ENCODE measurements at places on chromosomes 12 and 14.

- no peak for DNase-seq
Observed at GRCh38 chr12:96425321-96425720, 25.1 kb upstream of the CDK17 start.

GRCh38 chr14:66117600-66117999, 368.6 kb upstream of the CCDC196 start:
- no peak for DNase-seq

DNA sequence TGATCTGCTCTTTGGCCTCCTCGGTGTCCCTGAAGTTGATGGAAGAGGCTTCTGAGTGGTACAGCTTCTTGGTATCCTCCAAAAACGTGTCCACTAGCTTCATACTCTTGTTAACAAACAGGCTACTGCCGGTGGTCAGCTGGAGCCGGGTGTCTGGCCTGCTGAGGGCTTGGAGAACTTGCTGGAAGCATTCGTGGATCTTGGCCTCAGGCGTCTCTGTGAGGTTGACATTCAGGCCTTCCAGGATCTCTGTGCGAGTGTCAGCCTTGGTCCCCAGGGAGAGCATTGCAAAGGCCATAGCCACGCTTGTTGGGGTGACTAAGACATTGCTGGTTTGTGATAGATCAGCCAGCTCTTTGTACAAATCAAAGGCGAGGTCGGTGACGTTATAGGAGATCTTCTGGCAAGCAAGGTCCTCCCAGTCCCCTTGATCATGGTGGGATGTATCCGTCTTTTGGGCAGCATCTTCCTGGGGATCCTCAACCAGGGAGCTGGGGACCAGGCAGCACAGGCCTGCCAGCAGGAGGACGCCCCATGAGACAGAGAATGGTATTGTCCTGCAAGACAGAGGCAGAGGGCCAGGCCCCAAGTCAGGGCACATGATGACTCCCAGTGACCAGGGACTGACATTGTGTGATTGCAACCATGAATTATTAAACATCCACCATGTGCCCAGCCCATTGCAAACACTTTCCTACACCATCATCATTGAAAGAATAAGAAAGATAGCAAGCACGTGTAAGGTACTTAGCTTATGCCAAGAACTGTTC, 22.1 kb downstream of the SERPINA1 start:
- DNase-seq: no peak

DNA sequence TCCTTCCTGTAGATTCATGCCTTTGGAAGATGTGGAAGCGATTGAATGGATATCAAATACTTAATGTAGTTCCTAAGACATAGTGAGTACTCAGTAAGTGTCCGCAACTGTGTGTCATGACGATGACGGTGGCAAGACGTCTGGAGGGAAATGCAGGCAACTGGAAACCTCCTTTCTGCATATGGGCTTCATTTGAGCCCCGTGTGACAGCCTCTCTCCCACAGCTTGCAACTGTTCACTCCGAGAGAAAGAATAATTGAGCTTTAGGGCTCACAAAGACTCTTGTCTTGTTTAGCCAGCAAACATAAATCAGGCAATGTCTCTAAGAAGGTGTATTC, 6.9 kb downstream of the CFAP251 start:
- no peak for DNase-seq

DNA sequence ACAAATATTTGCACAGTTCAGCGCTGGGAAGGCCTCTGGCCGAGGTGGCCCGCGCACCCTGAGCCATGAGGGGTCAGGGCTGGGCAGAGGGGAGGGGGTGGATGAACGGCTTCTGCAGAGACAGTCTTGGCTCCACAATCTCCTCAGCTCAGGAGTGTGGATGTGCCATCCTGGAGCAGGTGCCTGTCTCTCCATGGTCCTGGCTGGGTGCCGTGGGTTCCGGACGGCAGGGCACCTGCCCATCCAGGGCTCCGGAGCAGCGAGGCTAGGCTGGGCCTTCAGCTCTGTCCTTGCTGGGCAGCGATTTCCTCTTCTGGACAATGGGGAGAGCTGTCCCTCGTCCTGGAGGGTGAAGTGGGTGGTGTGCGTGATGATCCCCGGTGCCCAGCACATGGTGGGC, 55.6 kb downstream of the KIF26A start:
- DNase-seq: no peak

DNA sequence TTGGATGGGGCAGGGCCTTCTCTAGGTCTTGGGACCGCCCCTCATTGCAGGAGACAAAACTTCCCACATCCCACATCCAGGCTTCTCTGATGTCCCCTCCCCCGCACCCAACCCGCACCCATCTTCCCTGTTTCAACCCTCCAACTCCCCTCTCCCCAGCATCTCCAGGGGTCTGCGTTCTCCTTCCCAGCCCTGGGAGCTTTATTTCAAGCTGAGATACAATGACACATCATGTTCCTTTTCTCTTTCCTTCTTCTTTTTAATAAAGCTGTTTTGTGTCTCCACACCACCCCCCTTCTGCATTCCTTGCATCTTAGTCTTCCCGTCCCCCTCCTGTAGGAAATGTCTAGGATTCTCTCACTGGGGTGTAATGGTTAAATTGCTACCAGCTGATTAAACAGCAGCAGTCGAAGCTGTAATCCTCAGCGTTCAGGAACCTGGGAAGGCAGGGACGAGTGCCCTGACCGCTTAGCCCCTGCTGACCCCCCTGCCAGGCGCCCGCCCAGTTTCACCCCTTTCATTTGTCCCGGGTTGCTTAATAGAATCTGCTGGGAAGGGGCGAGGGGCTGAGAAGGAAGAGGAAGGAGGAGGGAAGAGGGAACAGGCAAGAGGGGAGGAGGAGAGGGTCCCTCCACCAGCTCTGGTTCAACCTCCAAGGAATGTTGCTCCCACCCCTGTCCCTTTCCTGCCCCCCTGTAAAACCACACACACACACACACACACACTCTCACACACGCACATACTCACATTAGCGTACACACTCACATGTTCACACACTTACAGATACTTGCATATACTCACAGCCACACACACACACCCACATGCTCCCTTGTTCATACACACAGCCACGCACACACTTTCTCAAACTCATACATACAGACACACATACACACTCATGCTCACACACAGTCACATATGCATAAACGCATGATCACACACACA, 104.5 kb upstream of the MED13L start:
- no peak for DNase-seq

DNA sequence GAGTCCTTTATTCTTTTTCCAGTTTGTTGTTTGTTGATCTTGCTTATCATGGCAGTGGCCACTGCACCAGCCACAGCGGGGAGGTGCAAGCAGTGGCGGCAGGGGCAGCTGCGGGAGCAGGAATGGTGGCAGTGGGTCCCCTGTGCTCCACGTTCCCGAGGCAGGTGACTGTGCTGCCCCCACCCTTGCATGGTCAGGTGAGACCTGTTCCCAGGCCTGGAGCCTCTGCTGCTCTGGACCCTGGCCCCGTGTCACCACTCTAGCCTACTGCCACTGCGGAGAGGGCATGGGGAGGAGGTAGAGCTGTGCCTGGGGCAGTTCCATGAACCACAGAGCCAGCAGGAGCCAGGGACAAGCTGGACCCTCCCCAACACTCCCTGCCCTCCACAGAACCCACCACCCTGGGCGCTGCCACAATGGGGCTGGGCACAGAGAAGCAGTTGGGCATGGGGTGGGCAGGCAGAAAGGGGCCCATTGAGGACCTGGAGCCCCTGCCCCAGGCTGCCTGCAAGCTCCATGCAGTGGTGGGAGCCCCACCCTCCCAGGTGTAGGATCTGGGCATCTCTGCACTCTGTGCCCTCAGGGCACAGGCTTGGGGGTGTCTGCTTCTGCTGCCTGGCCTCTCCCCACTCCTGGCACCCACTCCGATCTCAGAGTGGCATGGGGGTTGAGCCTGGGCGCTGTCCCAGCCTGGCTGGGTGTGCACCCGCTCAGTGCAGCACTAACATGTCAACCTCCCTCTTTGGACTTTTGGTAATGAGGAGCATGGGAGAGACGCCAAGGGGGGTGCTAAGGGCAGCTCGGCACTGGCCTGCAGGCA, 23.1 kb upstream of the WDR20 start:
- DNase-seq: no peak

- DNase-seq: no peak
Observed at GRCh38 chr14:97848317-97848980, 1051.3 kb downstream of the VRK1 start.

DNA sequence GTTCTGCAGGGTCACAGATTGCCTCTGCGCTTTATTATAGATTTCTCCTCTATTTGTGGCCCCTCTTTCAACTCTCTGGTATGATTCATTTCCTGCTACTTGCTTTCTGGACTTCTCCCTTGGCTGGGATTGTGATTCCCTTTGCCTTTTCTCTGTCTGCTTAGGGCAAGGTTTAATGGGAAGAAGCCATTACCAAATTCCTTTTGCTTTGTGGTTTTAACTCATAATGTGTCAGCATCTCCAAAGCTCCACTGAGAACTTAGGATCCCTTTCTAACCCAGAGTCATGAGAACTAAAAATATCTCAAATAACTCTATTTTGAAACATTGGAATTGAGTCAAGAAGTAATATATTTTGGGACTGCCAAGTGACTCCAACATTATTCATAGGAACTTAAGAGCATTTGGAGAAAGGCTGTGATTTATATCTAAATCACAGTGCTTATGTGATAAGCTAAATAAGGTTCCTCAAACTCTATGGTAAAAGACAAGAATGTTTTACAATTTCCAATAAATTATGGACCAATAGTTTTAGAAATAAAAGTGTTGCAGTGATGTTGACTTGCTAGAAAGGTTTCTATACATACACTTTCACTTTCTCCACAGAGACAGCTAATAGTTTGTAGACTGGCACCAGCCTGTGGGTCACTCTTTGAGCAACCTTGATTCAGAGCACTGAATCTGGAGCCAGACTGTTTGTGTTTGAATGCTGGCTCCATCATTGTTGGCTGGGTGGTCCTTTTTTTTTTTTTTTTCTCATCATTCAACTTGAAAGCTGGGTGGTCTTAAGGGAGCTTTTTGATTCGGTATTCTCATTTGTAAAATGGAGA, 93.9 kb downstream of the DACT1 start:
- peak; percentile 17 for DNase-seq

DNA sequence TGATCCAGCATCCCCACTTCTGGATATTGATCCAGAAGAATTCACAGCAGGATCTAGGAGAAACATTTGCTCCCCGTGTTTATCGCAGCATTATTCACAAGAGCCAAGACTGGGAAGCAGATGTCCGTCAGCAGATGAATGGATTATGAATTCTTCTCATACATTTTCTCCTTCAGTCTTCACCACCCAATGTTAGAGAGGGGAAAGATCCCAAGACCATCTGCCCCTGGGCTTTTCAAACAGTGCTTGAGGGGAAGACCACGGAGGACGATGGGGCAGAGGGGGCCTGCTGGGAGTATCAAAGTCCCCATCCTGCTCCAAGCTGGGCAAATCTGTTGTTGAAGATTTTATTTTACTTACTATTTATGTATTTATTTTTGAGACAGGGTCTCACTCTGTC, 41.1 kb downstream of the SERPINA3 start:
- DNase-seq: no peak

DNA sequence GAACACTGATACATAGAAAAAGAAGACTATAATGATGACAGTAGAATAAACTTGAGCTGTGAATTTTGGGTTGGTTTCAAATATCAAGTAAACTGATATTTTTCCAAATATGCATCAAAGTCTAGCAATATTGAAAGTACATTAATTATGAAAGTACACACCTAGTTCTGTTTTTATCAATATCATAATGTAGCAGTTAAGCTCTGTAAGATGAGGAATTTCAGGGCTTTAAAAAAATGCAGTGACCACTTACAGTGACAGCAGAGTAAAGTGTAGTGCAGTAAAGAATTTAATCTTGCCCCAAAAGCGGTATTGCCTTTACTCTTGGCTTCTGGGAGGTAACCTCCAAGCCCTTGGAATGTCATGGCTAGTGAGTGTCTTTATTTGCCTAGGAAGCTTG, 102.9 kb upstream of the ABCD2 start:
- no peak for DNase-seq

DNA sequence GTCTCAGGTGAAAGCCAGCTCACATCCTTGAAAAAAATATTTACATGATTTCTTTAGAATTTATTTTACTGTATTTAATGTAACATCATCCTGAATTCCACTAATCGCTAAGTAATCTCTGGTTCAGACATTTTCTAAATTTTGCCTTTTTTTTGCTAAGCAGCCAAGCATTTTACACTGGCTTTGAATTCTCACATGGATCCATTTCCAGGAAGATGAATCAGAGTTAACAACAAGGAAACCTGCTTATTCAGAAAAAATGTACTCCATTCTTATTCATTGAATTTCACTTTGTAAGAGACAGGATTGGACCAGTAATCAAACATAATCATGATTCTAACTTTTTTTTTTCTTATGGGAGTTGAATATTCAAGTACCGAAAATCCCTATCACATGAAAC, 1785.1 kb upstream of the FLRT2 start:
- DNase-seq: no peak

- no peak for DNase-seq
Observed at GRCh38 chr12:93184672-93185368, 192.9 kb upstream of the NUDT4 start.

All from inflammatory macrophage treated with lipopolysaccharide for 1 hour (primary cell).